Stimulated activated CD8-positive, alpha-beta memory T cell treated with anti-CD3 and anti-CD28 coated beads, Interleukin-7, amount 100 ng/mL, for 4 hours (primary cell): ENCODE measurements at places on chromosomes 6 and 20.

GRCh38 chr20:42864116-42864515, 325.6 kb downstream of the PTPRT start:
- DNase-seq = no peak

DNA sequence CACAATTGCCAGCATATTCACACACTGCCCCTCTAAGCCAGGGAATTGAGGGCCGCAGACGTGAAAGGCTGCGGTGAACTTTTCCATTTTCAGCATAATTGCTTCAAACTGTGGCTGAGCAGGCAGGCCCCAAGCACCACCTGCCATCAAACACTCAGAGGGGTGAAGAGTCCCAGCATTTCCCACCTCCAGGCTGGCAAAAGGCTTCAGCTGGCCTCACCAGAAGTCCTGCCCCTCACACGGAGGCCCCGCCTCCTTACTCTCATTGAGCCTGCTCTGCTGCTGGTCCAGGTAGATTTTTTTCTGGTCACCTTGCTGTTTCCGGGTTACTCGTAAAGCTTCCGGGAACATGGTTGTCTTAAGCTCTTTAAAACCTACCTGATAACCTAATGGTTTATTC, 52.0 kb upstream of the PRELID3B start:
- DNase-seq = no peak

GRCh38 chr6:43639984-43640800, 4.6 kb downstream of the MAD2L1BP start:
- DNase-seq = no peak

GRCh38 chr20:19812696-19813095, 54.6 kb downstream of the RIN2 start:
- no peak for DNase-seq

GRCh38 chr6:35311390-35312075, 13.9 kb downstream of the DEF6 start:
- DNase-seq = peak; percentile 42

- DNase-seq = no peak
These were observed 16.2 kb upstream of the CLDN20 start for GRCh38 chr6:155247618-155248007.

DNA sequence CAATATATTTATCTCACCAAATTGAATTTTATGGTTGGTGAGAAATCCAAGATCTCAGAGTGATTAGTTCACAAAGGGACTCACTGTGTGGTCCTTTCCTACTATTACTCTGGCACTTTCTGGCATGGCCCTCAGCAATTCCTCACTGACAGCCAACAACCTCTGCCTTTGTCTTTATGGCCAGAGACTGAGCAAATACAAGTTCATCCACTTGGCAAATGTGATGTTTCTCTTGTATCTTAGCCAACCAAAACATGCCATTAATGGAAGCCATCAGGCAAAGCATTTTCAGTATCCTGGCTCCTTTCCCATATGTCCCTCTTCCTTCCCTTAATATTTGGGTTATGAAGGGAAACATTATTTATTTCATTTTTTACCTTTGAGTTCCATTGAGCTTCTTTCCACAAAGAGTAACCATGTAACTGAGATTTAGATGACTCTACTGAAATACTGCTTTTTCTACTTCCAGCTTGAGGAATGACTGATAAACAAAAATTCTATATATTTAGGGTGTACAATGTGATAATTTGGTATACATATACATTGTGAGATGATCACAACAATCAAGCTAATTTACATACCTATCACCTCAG, 30.8 kb upstream of the SMLR1 start:
- no peak for DNase-seq

DNA sequence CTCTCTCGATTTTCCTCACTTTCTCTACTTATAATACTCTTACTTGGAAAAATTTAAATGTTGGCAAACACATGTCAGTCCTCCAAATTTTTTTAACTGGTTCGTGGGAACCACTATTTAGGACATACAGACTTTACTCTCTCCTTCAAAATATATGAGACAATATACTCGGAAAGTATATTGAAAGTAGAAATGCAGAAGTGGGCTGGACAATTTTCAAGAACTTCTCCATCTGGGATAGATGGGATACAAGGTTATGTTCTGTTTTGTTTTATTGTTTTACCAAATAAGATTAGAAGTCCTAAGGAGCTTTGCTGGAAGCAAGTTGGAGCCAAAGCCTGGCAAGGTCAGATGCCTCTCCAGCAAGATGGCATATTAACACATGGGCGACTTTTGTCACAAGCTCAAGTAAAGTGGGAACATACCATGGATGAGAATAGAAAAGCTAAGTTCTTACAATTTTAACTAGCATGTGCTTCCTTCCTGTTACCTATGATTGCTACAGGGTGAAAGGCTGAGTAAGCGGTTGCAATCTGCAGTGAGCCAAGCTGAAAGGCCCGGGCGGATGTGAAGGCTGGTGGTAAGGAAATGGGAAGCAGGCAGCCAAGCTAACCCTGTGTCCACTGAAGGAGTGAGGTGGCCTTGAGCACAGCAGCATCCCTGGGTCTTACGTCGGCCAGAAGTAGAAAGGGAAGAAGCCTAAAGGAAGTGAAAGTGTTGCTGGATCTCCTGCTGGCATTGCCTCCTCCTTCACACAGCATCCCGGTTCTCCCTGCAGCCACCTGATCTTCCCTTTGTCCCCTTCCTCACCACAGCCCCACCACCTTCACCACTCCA, 7.1 kb downstream of the MAP3K5 start:
- no peak for DNase-seq

- DNase-seq = no peak
These were observed 523 bp downstream of the TMEM30A start for GRCh38 chr6:75283907-75284631.

- DNase-seq = no peak
These were observed 58.8 kb upstream of the MPC1 start for GRCh38 chr6:166441325-166442078.

DNA sequence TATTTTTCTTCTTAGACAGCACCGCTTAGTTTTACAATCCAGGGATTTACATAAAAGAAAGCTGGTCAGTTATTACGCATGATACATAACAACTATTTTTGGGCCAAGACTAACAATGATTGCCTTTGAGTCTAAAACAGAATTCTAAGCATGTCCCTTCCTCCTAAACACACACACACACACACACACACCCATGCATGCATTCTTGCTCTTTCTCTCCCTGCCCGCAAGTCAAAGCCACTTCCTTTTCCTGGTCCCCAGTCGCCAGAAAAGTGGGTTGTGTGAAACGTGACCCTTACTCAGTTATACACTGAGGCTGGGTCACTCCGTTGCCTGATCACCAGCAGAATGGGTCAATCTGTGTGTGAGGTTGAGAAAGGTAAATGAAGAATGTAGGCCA, 31.4 kb downstream of the FYN start:
- DNase-seq = no peak

DNA sequence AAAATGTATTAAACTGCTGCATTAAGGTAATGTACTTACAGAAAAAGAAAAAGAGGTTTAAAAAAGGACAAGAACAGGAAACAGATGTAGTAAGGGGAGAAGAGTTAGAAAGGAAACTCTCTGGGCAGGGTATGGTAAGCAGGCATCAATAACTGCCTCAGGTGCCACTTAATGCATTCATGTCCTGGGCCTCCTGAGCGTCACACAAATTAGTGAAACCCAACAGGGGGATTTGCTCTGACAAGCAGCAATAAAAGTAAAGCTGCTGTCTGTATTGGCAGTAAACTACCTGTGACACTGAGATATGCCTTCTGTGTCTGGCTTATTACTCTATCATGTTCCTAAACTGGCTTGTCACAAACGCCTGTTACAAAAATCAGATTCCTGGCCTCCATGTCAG, 1.5 kb upstream of the EFHC1 start:
- DNase-seq = no peak

DNA sequence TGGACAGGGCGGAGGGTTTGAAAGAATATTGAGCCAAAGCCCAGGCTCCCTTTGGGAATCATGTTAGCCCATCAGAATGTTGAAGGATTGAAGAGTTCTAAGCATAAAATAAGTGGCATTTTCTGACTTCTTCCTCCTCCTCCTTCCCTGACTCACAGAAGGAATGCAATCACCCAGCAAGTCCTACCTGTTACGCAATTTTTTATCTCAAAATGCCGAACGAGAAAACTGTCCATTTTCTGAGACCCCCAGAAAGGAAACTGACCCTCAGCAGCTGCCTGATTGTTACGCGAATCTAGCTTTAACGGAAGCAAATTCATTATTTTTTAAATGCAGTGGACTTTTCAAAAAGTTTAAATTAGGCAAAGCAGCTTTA, 4.7 kb upstream of the DNAJC5 start:
- DNase-seq = no peak

- no peak for DNase-seq
These were observed 117.6 kb downstream of the HIVEP2 start for GRCh38 chr6:142827369-142827768.

- DNase-seq = no peak
These were observed 62.0 kb upstream of the SNAP91 start for GRCh38 chr6:83770910-83771309.

GRCh38 chr6:15829156-15829555, 166.3 kb upstream of the DTNBP1 start:
- DNase-seq = no peak

DNA sequence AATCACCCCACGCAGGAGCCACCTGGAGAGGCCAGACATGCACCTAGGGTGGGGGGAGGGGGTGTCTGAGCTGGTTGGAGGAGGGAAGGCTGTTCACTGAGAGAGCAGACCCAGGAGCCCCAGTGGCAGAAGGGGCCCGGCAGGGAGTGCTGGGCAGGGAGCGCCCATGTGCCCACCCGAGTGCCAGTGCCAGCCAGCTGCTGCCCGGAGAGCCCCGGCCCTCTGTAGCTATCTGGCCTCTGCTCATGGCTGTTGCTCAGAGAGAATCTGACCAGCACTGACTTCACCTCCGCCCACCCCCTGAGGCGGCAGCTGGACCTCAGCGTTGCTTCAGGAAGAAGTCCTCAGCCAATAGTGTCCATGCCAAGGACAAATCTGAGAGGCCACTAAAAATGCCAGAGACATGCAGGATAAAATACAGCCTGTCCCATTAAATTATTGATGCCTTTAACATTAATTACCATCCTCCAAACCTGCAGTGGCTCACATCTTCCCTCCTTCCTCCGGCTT, 22.8 kb downstream of the SLC17A9 start:
- DNase-seq = no peak
